Fibroblast of lung (primary cell): ENCODE measurements at places on chromosomes 6 and 20. TPM values are rescaled to one million over a fixed set of nuclear protein-coding genes. Genes with fewer than 3 reads are reported as not detected.

The RGS17 gene
- total RNA-seq, result 5.9 and 10.2 TPM in 2 replicates

The DEFB125 gene
- total RNA-seq, result not detected in 2 replicates

The RAB44 gene
- total RNA-seq, result under 0.01 TPM in 2 replicates

The SCRT2 gene
- not detected in 2 replicates for total RNA-seq
